ENCODE measurements at places on chromosomes 2 and 18. TPM values are rescaled to one million over a fixed set of nuclear protein-coding genes. Genes with fewer than 3 reads are reported as not detected.

DNA sequence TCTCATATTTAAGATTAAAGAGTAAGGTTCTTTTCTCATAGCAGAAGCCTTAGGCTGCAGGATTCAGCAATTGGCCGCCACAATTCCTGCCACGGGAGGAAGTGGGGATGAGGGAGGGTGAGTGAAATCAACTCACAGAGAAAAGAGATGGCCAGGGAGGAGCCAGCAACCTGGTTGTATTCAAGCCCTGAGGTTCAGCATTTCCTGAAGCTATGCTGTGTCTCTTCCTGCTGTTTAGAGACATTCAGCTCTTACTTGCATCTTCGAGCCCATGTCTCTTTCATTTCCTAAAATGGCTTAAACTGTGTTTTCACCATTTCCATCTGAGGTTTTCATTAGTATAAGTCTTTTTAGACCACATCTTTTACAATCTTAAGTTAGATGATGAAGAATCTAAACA, 522.6 kb downstream of the CNTNAP5 start:
- DNase-seq = no peak

DNA sequence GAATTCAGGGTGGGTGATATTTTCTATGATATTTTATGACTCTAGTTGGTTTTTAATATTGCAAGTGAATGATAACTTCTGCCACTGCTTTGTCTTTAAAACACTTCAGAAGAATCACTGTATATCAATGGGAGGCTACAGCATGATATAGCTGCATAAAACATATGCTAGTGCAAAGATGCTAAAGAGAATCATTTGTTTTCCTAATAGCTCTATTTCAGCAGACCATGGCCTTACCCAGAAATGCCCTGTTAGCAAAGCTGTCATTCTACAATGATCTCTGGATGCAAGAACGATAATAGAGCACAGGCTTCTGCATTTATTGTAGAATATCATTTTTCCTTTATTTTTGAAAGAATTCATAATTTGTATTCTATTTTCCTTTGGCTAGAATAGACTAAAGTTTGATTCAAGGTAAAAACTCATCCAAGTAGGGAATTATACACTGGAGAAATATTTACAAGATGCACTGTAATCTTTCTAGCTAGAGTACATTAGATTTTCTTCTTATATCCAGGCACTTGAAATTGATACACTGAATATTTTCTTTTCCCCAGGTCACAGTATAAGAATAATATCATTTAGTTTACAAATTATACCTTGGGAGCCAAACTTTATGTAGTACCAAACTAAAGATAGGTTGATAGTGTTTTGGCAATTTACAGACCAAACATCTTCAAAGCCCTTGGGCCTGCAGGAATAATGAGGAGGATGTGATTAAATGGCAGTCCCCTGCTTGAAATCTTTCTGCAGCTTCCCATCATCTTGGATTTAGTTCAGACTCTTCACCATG, 252.6 kb upstream of the LINC00305 start:
- DNase-seq = no peak

DNA sequence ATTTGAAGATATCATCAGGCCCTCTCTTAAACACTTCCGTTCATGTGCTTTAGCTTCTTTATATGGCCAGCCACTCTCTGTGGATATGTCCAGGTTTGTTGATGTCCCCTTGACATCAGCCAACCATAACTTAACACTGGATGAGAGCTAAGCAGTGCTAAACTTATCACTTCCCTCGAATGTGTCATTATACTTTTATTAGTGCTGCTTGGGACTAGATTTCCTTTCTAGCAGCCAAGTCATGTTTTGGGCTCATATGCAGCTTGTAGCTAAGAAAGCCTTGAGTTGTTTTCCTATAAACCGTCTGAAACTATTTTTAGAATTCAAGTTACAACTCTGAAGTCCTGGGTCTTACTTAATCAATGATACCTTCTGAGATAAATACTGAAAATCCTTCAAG, 144.8 kb upstream of the TNP1 start:
- DNase-seq = no peak

Gene SAG
- total RNA-seq = not detected

Gene KCTD18
- 3.1 TPM for total RNA-seq

Measured in H1 (cell line).